ENCODE measurements at places on chromosomes 16 and 17.

DNA sequence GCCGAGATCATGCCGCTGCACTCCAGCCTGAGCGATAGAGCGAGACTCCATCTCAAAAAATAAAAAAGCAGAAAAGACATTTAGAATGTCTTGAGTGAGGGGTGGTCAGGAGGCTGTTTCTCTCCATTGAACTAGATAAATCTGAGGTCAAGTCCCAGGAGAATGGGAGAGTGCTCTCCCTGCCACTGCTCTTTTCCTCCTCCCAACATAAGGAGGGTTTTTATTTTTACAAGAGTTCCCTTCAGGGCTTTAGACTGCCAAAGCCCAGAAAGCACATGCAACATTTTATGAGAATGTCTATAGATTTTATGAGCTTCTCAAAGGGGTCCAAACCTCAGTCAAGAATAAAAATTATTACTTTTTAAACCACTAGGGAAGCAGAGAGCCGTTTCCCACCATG lies 1.6 kb downstream of the RND2 start:
- DNase-seq, result no peak

DNA sequence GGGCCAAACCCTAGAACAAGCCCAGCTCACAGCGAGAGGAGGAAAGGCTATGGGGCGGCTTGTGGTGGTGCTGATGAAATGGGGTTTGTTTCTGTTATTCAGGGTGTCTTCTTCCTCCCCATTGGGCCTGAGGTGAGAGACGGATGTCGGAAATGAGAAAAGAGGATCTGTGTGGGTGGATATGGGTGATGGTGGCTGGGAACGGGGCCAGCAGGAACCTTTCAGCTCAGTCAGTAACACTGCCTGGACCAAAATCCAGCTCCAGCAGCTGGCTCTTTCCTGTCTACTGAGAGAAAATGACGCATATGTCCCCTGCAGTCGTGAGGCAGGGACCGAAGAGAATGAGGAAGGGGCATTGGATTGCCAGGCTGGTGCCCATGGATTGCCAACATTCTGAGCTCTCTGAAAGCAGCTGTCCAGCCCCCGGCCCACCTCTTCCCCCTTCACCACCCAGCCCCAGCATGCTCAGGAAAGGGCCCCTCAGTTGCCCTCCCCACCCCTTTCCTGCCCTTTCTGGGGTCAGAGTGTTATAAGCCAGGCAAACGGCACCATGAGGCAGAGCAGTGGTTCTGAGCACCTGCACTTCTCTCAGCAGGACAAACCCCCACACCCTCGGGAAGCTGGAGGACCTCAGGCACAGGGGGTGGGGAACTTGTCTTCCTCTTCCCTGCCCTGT lies 4.0 kb downstream of the MYH3 start:
- DNase-seq, result no peak

DNA sequence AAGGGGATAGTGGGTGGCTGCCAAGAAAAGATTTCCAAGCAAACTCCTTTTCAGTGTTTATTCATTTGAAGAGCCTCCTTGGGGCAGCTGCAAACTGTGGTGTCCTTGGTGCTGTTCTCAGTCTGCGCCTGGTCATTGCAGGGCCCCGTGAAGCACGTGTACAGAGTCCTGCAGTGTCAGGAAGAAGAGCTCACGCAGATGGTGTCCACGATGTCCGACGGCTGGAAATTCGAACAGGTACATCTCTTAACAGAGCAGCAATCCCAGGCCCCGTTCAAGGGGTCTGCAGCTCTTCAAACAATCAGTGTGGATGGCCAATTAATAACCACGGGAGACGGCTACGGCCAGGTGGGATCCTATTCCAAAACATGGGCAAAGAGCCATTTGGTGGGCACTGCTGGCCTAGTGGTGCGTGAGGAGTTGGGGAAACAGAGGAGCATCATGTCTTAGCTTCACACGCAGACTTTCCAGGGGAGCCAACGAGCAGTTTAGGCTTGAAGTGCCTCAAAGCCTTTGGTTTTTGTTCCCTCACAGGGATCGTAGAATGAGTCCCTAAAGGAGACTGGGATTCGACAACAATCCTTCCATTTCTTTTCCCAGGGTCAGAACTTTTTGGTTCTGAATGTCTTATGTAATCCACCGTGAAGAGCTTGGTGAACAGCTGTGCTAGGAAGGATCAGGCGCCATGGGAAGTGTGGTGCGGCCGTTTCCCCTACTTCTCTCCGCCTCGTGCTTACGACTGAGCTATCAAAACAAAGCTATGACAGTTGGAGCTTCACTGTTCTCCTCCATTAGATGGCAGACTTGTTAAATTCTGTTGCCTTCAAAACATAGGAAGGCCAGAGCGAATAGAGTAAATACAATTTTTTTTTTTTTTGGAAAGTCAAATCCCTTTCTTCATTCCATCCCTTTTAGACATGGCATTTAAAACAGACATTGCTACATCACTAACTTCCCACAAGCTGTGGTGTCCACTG lies 12.6 kb downstream of the KCTD2 start:
- no peak for DNase-seq

- DNase-seq, result no peak
These were observed 31.8 kb downstream of the FAM20A start for GRCh38 chr17:68569346-68569745.

DNA sequence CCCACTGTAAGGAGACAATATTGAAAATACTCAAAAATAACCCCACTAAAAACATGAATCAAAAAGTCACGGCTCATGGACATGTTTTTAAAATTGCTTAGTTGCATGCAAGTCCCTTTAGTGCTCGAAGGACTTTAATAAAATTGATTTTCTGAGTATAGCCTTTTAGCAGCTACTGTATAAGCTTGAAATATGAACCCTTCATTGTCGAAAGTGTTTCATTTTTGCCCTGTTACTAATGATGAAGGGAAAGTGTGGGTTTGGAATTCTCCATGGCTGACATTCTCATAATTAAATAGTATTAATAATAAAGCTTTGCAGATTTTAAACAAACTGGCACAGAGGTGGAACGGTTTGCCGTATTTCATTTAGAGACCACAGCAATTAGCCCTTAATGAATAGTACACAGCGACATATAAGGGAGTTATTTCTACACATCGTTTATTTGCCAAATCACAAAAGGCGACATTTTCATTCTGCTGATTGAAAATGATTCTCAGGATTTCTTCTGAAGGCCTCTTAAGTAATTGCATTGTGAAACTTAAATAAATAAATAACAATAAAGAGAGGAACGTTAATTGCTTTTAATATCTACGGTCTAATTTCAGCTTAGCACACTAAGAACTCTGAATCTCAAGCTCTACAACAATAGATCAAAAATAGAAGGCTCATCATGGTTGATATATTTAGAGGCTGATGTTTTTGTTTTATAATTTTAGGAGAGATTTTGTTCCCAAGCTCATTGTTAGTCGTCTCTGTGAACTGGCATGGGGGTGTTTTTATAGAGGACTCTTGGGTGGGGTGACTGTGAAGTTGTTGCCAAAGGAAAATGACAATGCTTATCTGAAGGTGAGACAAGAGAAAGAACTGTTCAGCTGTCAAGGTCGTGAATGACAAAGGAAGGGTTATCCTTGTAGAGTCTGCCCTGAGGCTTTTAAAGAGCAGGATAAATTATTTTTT lies 60.6 kb downstream of the IRX6 start:
- DNase-seq, result no peak

DNA sequence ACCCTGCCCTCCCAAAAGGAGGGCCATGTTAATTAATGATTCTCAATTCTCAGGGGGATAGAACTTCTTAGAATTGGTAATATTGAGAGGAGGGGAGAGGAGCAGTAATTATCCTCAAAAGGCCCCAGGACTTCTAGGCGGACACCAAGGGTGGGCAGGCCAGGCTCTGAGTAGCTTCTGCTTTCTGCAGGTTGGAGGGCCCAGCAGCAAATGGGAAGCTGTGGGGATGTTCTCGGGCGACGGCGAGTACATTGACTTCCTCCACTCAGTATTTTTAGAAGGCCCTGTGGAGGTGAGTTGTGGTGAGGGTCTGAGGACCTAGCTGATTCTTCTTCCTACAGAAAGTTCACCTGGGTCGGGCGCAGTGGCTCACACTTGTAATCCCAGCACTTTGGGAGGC lies 57.5 kb downstream of the DNAH2 start:
- DNase-seq, result no peak

- DNase-seq, result no peak
These were observed 2.0 kb downstream of the TMC5 start for GRCh38 chr16:19419698-19420075.

DNA sequence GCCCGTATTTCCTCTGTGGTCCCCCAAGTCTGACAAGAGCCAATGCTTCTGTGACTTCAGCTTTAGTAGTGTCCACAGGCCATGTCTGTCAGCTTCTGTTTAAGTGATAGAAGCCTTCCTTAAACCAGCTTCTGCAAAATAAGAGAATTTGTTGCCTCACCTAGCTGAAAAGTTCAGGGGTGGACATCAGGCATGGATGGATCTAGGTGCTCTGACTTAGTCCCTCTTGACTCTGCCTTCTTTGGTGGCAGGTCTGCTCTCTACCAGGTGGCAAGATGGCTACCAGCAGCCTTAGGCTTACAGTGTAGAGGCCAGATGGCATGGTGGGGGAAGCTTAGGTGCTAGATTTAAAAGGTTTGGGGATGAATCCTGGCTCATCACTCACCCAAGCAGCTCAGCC lies 33.7 kb downstream of the KATNIP start:
- no peak for DNase-seq

- no peak for DNase-seq
These were observed 30.7 kb downstream of the CFAP20 start for GRCh38 chr16:58098207-58099096.

DNA sequence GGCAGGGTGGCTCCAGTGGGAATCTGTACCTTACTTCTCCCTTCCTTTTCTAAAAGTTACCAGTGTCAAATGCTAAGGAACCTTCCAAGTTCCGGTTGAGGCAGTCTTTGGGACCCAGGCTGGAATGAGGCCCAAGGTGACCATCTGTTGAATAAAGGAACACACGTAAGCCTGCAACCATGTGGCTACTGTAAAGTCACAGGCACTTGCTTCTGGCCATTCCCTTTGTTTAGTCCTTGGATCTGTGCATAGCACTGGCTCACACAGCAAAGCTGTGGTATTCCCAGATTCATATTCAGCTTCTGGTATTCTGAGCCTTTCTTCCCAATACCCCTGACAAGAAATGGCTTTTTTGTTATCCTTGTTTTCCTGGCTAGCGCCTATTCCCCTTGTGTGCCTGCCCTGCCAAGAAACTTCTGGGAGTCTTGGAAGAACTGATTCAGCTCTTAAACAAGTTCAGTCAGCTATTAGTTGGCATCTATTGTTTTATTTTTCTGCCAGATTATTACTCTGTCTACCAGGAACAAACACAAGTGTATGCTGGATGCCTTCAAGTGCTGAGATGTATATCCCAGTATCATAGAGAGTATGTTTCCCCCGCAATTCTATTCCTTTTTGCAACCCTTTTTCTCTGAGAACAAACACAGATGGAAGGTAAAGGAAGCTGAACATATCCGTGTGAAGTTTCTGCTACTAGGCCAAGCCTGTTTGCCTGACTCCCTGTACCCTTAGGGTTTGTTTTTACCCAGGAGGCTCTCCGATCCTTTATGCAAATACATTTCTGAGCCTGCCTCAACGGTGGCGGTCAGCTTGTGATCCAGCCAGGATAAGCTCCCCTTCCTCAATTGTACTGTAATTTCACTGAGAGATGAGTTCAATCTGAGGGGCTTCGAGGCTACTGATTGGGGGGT lies 13.2 kb downstream of the TMEM238L start:
- DNase-seq, result no peak

DNA sequence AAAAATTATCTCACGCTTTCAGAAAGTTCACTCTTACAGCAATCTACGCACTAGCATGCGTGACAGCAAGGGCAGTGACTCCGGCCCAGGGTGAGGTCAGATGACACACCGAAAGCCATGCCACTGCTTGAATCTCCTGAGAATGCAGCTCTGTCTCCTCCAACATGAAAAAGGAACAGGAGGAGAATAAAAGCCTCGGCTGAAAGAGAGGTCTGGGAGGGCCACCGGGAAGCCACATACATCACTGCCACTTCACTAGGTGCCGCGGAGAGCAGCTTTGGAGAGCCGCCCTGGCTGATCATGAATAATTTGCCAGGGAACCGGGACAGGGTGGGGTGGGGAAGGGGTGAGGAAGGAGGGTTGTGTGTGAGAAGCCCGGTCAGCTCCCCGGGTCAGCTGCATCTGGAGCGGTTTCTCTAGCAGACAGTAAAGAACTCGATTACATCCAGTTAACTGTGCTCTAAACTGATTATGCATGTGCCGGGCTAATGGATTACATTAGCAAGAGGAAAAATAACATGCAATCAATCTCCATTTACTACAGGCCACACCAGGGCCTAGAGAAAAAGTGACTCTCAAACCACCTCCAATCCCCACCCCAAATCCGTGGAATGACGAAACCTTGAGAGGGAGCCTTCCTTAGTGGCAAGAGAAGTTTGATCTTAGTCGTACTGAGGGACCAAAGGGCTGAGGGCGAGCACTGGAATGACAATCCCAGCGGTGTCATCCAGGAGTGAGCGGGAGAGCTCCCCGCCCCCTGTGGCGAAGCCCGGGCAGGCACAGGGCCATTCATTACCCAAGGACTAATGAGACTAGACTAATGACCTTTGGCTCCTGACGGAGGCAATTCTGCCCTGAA lies 100.3 kb downstream of the ZFHX3 start:
- no peak for DNase-seq

DNA sequence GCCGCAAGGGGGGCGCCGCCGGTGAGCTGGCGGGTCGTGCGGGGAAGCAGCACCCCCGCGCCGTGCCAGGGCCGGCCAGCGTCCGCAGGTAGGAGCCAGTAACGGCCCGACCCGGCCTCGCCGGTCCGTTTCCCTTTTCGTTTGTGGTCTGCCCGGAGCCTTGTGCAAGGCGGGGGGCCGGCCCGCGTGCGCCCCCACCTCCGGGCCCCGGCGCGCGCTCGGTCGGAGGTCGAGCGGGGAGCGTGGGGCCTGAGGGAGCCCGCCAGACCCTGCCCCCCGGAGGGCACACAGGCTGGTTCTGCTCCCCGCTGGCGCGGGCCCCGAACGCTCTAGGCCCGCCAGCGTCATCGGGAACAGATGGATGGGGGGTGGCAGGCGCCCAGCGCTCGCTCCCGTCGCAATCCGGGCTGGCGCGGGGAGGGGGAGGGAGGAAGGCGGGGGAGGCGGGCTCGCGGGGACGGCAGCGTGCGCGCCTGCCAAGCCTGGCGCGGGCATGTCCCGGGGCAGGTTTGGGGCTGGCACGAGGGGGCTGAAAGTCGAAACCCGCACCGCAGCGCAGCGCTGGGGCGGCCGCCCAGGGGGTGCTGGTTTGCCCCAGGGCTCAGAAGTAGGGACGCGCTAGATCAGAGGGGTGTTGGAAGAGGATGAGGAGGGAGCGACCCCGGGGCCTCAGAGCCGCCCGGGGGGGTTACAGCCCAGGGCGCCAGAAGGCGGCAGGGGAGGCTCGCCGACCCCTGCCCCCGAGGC lies 1.5 kb upstream of the GSE1 start:
- peak; percentile 36 for DNase-seq

- DNase-seq, result no peak
These were observed 61.3 kb downstream of the PRKCB start for GRCh38 chr16:23896832-23897821.
